ENCODE measurements at places on chromosomes 7 and 10.
A peak's percentile ranks its signal among the peaks of the same experiment; 100 is the strongest.

GRCh38 chr7:17159500-17160037 lies 138.9 kb upstream of the AHR start:
- DNase-seq: no peak

- DNase-seq: peak; percentile 47
Observed at GRCh38 chr7:149006345-149006725, 22.0 kb downstream of the PDIA4 start.

DNA sequence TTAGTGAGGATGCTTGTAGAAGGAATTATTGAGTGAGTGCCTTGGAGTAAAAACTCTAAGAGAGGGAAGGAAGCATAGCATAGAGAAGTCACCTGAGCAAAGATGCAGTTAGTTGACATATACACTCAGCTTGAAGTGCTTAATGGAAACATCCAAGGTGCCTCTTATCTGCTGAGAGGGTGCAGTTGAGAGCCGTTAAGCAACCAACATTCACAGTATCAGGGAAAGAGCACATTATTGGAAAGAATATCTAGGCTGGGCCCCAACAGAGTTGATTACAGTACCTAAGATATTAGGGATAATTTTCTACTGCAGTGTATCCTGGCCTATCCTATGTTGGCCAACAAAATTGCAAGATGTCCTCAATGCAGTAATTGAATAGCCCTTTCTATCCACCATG lies 302.0 kb downstream of the ETV1 start:
- no peak for DNase-seq

GRCh38 chr7:13457790-13458189 lies 531.7 kb downstream of the ETV1 start:
- no peak for DNase-seq

DNA sequence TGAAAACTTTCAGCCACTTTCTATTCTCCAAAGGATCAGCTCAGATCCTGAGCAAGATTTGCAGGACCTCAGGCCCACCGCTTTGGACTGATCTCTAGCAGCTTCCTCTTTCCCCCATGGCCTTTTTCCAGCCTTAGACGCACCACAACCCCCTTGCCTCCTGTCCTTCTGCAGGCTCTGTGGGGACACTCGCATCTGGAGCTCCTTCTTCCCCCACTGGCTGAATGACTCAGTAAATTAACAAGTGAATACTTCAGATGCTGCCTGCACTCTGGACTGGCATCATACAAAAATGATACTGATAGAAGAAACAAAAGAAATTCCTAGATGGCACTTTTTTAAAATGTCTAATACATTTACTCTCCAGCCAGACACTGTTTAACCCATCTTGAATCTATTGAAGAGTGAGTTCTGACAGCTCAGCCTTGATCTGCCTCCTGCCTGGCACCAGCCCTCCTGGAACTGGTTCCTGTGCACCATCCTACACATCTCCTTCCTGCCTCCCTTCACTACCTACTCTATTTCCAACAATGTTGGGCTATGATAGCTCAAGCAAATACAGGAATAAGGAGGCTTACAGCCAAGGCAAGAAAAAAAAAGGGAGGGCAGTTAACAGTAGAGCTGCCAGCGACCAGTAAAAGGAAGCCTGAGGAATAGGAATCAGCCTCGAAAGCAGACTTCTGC lies 3.3 kb downstream of the FRMPD2 start:
- no peak for DNase-seq

GRCh38 chr10:120423431-120424197 lies 33.4 kb upstream of the PLPP4 start:
- peak; percentile 47 for DNase-seq

GRCh38 chr7:97024209-97025129 lies at the start of gene DLX5:
TSS of gene DLX5 (minus strand) at chr7:97024831. CDS start at chr7:97024623, 208 bp downstream.
- peak; percentile 91 for DNase-seq

- DNase-seq: no peak
Observed at GRCh38 chr7:2593036-2593727, 34.4 kb downstream of the IQCE start.

GRCh38 chr10:4344492-4344994 lies 481.5 kb upstream of the AKR1E2 start:
- no peak for DNase-seq

- no peak for DNase-seq
Observed at GRCh38 chr10:59505926-59506325, 143.6 kb upstream of the FAM13C start.

DNA sequence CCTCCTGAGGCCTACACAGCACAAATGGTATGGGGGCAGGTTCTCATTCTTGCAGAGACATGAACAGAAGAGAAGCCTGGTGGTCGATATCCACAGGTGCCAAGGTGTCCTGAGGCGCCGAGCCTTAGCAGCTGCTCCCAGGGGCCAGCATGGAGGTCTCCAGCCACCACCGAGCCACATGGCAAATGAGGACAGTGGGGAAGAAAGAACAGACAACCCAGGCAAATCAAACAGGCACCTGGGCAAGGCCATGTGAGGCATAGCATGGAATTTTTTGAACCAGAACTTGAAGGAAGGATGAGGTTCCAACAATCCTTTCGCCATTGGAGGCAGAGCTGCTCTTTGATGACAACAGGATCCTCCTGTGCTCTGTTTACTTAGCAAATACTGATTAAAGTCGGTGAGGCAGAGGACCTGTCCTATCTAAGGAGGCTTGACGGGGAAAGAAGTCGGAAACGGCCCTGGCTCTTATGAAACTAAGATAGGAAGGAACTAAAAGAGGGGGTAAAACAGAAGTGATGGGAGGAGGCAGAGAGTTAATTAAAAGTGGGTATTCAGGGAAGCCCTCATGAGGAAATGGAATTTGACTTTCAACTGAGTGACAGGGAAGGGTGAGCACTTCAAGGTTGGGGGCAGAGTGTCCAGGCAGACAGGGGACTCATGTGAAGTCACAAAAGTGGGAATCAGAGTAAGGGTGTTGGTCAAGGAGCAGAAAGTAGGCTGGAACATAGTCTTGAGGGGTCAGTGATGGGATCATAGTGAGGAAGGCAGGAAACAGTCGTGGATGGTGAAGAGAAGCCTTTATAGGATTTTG lies 8.6 kb upstream of the CALML3 start:
- DNase-seq: no peak

DNA sequence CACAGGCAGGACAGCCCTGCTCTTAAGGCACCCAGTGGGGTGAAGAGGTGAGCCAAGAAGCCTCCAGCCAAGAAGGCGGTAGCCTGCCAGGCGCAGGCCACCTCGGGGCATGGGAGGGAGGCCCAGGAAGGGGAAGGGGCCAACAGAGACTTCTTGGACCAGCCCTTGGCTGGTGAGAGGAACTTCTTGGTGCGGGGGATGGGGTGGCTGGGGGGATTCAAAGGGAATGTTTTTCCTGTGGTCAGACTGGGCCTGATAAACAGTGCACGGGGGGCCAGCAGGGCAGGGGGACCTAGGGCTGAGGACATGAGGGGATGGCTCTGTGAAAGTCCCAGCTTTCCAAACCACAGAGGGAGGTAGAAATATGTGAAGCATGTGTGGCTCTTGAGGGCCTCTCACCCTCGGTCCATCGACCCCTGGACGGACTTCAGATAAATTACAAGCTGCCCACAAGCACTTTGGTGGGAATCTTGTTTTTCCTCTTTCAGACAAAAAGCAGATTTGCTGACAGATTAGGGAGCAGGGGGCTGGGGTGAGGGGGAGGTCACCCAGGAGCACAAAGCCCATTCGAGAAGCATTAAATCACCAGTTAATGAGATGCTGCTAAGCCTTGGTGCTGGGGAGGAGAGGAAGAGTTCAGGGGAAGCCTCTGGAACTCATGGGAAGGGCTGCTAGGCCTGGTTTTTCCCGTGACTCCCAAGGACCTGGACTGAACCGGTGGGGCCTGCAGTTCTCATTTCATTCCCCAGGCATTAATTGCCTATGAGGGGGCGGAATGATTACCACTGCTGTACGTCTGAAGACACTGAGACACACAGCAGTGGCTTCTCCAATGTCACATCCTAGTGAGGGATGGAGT lies 11.3 kb downstream of the CRYGN start:
- DNase-seq: no peak

DNA sequence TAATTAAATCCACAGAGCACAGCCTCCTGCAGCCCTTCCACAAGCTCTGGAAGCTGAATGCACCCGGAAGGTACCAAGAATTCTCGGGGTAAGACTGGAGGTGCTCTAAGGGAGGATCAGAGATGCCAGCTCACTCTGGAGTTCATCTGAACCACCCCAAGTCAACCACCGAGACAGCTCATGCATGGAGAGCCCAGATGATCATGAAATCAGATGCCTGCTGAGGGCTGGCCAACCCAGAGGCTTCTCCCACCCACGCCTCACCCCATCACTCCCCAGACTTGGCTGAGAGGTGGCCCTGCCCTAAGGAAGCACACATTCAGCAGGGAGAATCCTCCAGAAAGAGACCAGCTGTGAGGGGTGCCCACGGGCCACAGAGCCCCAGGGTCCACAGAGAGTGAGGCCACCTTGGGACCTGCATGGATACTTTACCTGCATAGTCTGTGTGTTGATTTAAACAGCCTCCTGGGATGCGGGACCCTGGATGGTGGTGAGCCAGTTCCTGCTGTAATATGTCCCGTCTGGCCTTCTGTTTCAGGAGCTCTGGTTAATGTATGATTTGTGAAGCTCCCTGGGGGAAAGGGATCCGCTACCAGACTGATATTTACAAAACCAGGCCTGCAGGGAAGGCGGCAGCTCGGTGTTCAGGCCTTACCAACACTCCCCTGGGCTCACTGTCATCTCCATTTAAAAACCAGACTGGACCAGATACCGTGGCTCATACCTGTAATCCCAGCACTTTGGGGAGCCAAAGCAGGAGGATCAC lies 64.9 kb downstream of the INSIG1 start:
- DNase-seq: no peak

GRCh38 chr7:69603351-69603750 lies 5.1 kb downstream of the AUTS2 start:
- DNase-seq: no peak

GRCh38 chr7:29274146-29275017 lies 79.8 kb downstream of the CHN2 start:
- no peak for DNase-seq

GRCh38 chr10:50538555-50539398 lies 85.0 kb downstream of the SGMS1 start:
- DNase-seq: no peak

DNA sequence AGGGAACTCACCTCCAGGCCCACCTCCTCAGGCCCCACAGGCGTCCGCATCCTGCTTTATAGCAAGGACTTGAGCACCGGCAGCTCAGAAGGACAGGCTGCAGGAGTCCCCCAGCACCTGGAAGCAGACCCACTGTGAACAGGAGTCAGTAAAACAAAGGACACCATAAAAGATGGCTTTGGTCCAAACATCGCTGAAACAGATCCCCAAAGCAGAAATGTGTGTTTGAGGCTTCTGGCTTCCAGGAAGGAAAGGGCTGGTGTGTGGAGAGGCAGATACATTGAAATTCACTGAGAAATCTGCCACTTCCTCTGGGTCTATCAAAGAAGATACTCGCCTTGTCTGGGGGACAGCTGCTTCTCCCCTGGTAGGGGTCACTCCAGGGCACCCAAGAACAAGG lies 286.2 kb downstream of the PLXNA4 start:
- DNase-seq: no peak

GRCh38 chr10:101535949-101536348 lies 52.1 kb downstream of the POLL start:
- DNase-seq: no peak

GRCh38 chr7:127717502-127718339 lies 65.7 kb downstream of the SND1 start:
- DNase-seq: no peak

DNA sequence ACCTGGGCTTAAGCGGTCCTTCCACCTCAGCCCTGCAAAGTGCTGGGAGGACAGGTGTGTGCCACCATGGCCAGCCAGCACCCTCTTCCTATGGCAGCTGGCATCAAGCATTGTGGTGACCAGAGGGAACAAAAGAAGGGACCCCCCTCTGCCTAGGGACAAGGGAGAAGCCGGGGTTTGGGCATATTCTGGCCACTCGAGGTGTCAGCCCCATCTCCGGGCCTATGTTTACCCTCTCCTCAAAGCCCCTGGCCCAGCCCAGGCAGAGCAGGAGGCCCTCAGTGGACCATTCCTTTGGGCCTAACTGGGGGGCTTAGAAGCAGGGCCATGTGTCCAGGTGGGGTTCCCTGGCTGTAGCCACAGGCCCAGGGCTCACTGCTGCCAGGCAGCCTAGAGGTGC lies 23.9 kb downstream of the VSIR start:
- DNase-seq: no peak

DNA sequence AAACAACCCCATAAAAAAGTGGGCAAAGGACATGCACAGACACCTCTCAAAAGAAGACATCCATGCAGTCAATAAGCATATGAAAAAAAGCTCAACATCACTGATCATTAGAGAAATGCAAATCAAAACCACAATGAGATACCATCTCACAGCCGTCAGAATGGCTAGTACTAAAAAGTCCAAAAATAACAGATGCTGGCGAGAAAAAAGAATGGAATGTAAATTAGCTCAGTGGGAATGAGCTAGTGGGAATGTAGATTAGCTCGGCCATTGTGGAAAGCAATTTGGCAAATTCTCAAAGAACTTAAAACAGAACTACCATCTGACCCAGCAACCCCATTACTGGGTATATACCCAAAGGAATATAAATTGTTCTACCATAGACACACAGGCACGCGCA lies 287.0 kb downstream of the WDR37 start:
- no peak for DNase-seq

- DNase-seq: no peak
Observed at GRCh38 chr10:76070916-76071315, 639.5 kb downstream of the LRMDA start.

GRCh38 chr10:27713941-27714340 lies 31.7 kb downstream of the MKX start:
- DNase-seq: no peak

DNA sequence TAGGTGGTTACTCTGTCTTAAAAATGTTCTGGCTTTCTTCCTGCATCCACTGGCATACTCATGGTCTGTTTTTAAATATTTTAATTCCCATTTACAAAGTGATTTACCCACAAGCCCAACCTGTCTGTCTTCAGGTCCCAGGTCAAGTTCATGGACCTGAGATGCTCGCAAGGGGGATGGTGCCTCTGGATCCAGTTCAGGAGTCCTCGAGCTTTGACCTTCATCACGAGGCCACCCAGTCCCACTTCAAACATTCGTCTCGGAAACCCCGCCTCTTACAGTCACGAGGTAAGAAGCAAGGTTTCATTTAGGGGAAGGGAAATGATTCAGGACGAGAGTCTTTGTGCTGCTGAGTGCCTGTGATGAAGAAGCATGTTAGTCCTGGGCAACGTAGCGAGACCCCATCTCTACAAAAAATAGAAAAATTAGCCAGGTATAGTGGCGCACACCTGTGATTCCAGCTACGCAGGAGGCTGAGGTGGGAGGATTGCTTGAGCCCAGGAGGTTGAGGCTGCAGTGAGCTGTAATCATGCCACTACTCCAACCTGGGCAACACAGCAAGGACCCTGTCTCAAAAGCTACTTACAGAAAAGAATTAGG lies 8.7 kb downstream of the ZKSCAN1 start:
- no peak for DNase-seq

GRCh38 chr10:104303594-104304355 lies 34.5 kb downstream of the ITPRIP start:
- DNase-seq: no peak

GRCh38 chr7:67371429-67372305 lies 375.0 kb downstream of the TYW1 start:
- peak; percentile 84 for DNase-seq

DNA sequence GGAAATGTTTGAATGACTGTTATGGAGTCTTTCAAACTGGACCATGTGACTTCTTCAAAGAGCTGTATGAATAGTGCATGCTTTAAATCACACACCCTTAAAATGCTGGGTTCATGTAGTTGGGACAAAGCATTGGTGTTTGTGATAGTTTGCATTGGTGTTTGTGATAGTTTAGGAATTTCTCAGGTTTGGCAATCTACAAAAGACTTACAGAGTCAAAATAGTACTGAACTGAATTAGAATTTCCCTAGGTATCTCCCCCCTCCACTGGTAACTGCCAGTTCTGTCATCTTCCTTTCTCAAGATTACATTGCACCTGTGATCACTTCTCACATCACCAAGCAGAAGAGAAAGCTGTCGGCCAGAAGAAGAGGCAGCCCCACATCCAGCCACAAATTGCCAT lies 261.1 kb downstream of the GATA3 start:
- DNase-seq: no peak

Measured in H9 (cell line).